ENCODE measurements at places on chromosomes 13 and 19.

- DNase-seq, result no peak
Observed at GRCh38 chr13:34031610-34032009, 213.7 kb downstream of the RFC3 start.

- no peak for DNase-seq
Observed at GRCh38 chr13:109651854-109652253, 134.5 kb downstream of the IRS2 start.

GRCh38 chr13:31853643-31854326, 114.5 kb downstream of the RXFP2 start:
- DNase-seq, result no peak

DNA sequence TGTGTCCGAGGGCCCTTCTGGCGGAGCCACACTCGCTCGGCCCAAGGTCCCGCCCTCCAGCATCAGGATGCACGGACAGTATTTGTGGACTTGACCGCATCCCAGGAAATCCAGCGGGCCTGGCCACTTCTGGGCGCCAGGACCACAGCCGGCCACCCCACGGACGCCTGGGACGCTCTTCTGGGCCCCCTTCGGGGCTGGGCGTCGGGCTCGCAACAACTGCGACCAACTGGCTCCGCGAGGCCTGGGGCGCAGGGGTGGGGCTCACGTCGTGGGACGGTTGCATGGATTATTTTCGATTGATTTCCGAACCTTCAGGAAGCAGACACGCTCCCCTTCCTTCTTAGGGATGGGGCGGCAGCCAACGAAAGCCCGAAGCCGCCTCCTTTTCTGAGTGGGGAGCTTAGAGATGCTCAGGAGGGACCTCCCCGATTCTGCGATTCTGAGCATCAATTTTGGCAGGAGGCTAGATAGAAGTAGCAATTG, 521 bp upstream of the NUP58 start:
- no peak for DNase-seq

- no peak for DNase-seq
Observed at GRCh38 chr19:48966541-48967345, 1.6 kb downstream of the FTL start.

- no peak for DNase-seq
Observed at GRCh38 chr13:63107179-63107943, 1691.7 kb upstream of the PCDH20 start.

DNA sequence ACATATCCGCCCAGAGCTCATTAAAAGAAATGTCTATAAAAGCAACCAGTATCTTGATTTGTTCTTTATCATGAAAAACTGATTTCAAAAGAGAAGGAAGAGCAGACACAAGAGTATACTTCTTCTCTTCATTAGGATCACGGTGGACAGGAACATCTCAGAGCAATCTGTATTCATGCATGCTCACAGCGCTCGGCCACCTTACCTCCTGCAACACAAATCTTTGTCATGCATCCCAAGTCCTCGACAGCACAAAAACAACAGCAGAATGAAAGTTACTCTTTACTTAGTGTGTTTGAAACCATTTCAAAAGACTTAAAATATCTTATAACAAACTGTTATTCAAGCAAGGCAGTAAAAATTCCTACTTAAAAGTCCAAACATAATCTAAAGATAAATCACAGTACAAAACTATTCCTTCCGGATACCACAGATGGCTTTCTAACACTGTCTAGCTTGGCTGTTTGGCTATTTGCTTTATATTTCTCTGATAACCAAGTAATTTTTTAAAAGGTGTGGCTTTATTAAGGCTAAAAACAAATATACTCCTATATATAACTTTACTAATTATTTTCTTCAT, 174.5 kb downstream of the TBC1D4 start:
- DNase-seq, result no peak

DNA sequence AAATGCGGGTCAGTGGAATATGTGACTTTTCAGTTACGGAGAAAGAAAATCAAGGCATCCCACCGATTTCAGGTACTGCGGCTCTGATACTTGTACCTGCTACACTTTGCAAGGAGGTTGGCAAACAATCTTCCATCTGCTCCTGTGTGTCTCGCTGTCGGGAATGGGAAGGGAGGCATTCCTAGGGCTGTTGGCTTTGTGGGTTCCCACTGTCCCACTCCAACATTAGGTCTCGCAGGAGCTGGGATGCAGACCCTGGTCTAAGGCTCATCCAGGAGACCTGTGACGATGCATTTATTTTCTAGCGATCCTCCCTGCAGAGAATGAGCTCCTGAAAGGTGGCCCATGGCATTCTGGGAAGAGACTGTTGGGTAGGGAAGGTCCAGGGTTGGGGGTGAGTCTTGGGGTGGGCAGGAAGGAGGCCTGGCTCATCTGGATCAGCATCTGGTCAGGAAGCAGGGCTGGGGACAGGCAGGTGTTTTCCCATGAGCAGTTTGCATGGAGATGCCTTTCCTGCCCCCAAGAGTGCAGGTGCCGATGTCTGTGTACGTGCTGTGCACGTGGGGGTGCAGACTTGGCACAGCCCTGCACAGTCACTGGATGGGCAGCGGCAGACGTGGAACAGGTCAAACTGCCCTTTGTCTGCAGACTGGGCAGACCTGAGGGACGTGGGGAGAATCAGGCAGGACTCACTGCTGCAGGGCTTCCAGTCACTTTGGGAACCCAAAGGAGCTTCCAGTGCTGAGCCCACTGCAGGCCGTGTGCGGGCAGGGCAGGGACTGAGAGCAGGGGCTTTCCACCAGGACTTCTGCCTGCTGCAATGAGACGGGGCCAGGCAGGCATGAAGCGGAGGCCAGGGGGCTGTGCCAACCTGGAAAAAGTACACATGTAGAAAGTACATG, 152.4 kb downstream of the TEX29 start:
- no peak for DNase-seq

DNA sequence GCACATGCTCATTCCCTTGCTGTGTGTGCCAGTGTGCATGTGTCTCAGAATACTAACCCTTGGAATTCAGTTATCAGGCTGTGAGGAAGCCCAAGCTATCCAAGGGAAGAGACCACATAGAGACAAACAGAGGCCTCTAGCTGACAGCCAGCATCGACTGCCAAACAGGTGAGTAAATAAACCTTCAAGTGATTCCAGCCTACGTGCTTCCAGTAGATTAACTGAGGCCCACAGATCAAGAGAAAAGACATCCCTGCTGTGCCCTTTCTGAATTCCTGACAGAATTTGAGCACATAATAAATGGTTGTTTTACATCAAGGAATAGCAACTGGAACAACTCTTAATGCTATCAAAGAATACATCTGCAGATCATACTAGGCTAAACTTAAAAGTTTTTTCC, 17.5 kb downstream of the ZC3H13 start:
- no peak for DNase-seq

- DNase-seq, result no peak
Observed at GRCh38 chr13:37230346-37230745, 124.9 kb upstream of the CSNK1A1L start.

DNA sequence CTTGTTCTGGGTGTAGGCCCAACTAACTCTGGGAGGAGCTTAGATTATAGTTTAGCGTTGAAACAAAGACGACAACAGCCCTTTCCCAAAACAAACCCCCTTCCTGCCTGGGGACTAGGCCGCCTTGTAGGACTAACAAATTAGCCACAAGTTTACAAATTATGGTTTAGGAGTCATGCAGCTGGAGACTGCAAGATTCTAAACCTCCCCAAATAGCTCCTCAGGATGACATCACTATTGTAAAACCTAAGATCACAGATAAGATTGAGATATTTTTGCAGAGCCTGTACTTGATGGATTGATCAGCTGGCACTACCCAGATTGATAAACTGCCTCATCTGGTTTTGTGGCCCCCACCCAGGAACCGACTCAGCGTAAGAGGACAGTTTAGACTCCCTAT, 2.3 kb upstream of the SLC25A15 start:
- no peak for DNase-seq

- DNase-seq, result no peak
Observed at GRCh38 chr13:58933475-58933874, 1230.3 kb downstream of the DIAPH3 start.

GRCh38 chr19:1009041-1009980, 9.1 kb downstream of the GRIN3B start:
- DNase-seq, result no peak

DNA sequence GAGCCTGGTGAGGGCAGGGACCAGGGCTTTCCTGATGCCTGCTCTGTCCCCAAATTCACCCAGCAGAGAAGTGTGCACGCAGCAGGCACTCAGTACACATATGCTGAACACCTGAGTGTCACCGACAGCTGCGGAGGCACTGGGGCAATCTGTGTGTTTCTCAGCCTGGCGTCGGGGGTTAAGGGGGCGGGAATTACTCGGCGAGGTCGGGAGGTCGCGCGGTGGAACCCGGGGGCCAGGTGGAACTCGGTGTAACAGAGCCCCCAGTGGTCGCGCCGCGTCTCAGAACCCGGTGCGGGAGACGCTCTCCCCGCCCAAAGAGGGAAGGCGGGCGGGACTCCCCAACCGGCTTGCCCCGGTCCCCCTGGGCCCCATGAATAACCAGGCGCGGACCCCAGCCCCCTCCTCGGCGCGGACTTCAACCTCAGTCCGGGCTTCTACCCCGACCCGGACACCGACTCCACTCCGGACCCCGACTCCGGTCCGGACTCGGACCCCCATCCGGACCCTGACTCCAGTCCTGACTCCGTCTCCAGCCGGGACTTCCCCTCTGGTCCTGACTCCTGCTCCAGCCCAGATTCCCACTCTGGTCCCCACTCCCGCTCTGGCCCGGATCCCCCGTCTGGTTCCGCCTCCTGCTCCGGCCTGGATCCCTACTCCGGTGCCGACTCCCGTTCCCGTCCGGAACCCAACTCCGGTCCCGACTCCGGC, at the start of gene SELENOV:
SELENOV (plus strand) TSS at position 300 of the 711 bp plus-strand sequence; CDS start at position 374, 74 bp downstream.
- DNase-seq, result no peak

DNA sequence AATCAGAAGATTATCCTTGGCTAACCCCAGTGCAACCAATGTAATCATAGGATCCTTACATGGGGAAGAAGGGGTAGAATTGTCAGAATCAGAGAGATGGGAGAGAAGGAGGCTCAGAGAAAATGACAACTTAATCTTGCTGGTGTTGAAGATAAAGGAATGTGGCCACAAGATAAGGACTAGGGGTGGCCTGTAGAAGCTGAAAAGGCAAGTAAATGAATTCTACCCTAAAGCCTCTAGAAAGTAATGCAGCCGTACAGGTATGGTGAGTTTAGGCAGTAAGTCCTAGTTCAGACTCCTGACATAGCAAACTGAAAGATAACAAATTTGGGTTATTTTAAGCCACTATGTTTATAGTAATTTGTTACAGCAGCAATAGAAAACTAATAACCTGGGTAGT, 718.5 kb downstream of the SLITRK6 start:
- DNase-seq, result no peak

- no peak for DNase-seq
Observed at GRCh38 chr13:30331331-30331771, 24.0 kb upstream of the KATNAL1 start.

DNA sequence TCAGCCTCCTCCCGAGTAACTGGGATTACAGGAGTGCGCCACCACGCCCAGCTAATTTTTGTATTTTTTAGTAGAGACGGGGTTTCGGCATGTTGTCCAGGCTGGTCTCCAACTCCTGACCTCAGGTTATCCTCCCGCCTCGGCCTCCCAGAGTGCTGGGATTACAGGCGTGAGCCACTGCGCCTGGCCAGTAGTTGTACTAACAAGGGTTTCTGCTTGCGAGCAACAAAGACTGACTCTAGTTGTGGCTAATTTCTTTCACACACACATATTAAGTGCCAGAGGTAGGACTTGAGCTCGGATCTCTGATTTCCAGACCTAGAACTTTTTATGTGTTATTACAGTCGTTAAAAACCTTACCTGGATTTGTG, 635 bp upstream of the PCCA start:
- DNase-seq, result no peak

DNA sequence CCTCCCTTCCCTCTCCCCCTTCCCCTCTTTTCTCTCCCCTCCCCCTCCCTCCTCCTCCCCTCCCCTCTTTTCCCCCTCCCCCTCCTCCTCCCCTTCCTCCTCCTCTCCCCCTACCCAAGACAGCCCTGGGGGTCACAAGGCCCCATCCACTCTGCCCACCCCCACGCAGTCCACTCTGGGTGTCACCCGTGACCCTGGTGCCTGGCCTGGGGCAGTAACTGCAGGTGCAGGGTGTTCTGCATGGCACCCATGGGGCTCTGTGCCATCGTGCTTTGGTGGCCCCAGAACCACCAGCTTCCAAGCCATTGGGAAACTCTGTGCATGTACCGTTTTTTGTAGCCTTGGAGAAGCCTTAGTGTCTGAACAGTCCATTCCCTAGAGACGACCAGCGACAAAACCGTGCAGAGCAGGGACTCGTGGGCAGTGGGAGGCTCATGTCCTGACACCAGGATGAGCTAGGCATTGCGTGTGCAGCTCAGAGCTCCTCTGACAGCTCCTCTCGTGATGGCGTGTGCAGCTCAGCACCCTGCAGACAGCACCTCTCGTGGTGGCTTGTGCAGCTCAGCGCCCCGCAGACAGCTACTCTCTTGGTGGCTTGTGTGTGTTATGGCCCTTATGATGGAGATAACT, 43.7 kb upstream of the F7 start:
- no peak for DNase-seq

DNA sequence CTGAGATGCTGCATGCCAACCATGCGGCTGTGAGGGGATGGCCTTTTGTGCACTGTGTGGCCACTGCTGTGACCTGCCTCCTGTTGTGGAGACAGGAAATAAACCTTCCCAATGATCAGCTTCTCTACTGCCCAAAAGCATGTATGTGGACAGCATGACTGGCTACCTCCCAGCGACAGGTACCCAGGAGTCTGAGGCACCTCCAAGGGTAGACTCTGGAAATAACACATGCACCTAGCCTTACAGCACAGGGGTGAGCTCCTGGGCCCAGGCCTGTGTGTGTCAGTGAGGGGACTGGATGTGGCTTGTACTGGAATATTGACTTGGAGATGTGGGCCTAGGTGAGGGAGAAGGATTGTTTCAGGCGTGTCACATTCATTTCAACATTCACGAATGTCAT, 7.6 kb upstream of the GPI start:
- DNase-seq, result no peak

DNA sequence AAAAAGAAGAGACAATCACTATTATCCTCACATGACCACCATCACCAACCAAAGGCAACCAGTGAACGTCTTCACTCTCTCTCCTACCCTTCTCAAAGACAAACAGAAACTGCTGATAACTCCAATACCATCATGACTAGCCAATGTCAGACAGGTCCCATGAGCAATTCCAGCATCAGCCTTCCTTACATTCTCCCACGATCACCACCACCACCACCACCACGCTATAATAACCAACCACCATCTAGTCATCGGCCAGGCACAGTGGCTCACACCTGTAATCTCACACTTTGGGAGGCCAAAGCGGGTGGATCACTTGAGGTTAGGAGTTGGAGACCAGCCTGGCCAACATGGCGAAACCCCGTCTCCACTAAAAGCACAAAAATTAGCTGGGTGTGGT, 3.9 kb downstream of the MYO1F start:
- DNase-seq, result no peak

GRCh38 chr19:51326216-51327065, 15.0 kb downstream of the IGLON5 start:
- no peak for DNase-seq

DNA sequence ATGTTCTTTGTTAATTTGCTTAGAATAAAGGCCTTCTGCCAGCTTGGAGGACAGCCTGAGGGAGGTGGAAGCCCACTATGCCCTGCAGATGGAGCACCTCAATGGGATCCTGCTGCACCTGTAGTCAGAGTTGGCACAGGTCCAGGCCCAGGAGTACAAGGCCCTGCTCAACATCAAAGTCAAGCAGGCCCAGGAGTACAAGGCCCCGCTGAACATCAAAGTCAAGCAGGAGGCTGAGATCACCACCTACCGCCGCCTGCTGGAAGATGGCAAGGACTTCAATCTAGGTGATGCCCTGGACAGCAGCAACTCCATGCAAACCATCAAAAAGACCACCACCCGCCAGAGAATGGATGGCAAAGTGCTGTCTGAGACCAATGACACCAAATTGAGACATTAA, 41.7 kb downstream of the ZNF85 start:
- DNase-seq, result no peak

- no peak for DNase-seq
Observed at GRCh38 chr13:50131920-50132903, 117.0 kb downstream of the KCNRG start.

Data from activated CD4-positive, alpha-beta T cell treated with anti-CD3 and anti-CD28 coated beads for 24 hours (primary cell).